ENCODE measurements at places on chromosomes 1 and 21. TPM values are rescaled to one million over a fixed set of nuclear protein-coding genes. Genes with fewer than 3 reads are reported as not detected.

Gene CXADR
- 0.39 TPM for total RNA-seq

Gene GSTM5
- total RNA-seq: not detected

Gene CNR2
- total RNA-seq: 0.05 TPM

Gene C8B
- total RNA-seq: not detected

Gene KRTAP11-1
- total RNA-seq: not detected

Gene MFAP2
- not detected for total RNA-seq

Gene MAN1C1
- total RNA-seq: 9.4 TPM

Gene FAM151A
- not detected for total RNA-seq

Gene CFHR2
- not detected for total RNA-seq

Gene TRIM58
- 0.61 TPM for total RNA-seq

Gene NEK2
- total RNA-seq: 26.1 TPM

Gene OR2T12
- total RNA-seq: not detected

Gene SYT2
- not detected for total RNA-seq

Gene TRAF3IP3
- total RNA-seq: 443 TPM

Gene ZBTB37
- 10.8 TPM for total RNA-seq

Gene CAPN8
- not detected for total RNA-seq

Gene FCGR1A
- not detected for total RNA-seq

Gene TGFB2
- 0.12 TPM for total RNA-seq

Gene TXLNA
- 96.7 TPM for total RNA-seq

Gene S100A4
- total RNA-seq: 762 TPM

Gene LRRC7
- total RNA-seq: 0.29 TPM

Gene ATF3
- 13.8 TPM for total RNA-seq

Gene GUCA2B
- total RNA-seq: not detected

Gene PIGR
- total RNA-seq: 0.05 TPM

Data from T-helper 1 cell treated with Interleukin-12 subunit alpha and Interleukin-12 subunit beta and Interleukin-4 antibody, amounts not matched to agents 30 ng/mL and 1 ng/mL, for 36 hours (primary cell).